ENCODE measurements at places on chromosomes 2 and 18.
A peak's percentile ranks its signal among the peaks of the same experiment; 100 is the strongest.

DNA sequence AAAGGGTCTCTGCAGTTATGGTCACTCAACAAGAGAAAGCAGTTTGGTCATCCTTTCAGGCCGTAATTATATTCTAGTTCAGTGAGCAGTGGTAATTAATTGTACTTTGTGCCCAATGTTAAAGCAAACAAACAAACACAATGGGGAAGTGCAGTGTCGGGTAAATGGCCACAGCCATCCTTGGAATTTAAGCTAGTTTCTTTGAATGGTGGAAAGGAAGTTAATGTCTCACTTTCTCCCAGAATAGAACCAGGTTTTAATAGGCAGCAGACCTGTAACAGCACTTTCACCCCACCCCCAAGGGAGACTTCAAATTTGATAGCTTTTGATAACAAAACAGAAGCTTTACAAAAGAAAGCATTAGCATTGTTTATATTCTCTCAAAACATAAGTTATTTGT lies 20.0 kb upstream of the ITGAV start:
- DNase-seq: peak; percentile 68

GRCh38 chr2:200798514-200798913 lies 13.2 kb upstream of the BZW1 start:
- DNase-seq: no peak

DNA sequence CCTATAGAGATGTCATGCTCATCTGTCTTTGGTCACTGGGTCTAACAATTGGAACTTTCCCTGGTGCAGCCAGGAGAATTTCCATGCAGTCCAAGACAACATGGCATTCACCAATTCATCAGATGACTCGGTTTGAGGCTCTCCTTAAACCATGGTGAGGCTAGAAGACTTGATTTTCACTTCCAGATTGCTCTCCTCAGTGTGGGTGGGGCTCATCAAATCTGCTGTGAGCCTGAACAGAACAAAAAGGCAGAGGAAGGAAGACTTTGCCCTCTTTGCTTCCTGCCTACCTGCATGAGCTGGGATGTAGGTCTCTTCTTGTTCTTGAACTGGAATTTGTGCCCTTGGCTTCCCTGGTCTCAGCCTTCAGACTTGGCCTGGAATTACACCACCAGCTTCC lies 203.4 kb upstream of the TRIB2 start:
- no peak for DNase-seq

DNA sequence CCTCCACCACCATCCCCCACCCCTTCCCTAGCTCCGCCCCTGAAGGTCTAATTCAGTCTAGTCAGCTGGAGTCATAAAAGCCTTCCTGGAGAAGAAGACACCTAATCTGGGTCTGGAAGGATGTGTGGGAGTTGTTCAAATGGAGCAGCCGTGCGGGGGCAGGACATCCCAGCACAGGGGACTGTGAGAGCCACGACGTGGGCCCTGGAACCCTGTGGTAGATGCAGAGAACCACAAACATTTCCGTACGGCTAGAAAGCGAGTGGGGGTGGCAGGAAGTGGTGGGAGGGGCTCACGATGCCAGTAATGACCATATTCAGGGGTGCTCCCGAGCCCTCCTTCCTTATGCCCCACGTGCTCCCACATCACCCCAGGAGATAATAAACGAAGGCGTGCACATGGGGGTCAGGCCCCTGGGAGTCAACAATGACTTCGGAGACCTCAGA lies 20.9 kb upstream of the COL6A3 start:
- DNase-seq: no peak

DNA sequence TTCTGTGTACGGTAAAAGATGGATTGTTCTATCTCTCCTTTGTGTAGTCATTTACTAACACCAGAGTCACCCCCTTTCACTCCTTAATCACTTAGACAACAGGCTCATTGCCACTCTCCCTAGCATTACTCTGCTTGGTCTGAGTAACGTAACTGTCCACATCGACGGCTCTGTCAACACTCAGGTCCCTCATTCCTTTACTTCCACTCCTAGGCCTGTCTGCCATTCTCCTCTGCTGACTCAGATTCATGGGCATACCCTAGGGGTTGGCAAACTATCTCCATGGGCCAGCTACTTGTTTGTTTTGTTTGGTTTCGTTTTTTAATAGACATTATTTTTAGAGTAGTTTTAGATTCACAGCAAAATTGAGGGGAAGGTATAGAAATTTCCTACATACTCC lies 243.9 kb downstream of the NR4A2 start:
- DNase-seq: no peak

GRCh38 chr2:99425022-99425421 lies 64.8 kb downstream of the REV1 start:
- no peak for DNase-seq

GRCh38 chr18:11283479-11284161 lies 134.3 kb upstream of the PIEZO2 start:
- no peak for DNase-seq

- DNase-seq: no peak
These were observed 45.1 kb downstream of the COL5A2 start for GRCh38 chr2:189134485-189134884.

DNA sequence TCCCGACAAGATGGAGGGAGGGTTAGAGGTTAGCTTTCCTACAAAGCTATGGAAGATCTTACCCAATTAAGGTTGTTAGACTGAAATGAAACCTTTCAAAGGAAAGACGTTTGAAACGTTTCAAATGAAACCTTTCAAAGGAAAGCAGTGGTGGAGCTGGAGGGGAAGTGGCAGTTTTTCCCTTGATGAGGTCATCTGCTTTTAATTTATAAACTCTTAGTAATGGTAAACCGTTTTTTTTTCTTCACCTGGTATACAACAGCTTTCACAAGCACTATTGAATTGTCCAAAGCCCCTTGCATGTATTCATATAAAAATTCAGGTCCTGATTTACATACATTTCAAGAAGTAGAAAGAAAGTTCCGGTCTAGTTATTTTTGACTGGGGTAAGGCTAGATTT lies 7.4 kb downstream of the PMAIP1 start:
- DNase-seq: no peak

- no peak for DNase-seq
These were observed 15.5 kb downstream of the SLC25A12 start for GRCh38 chr2:171878481-171878993.

GRCh38 chr18:54238173-54238936 lies 13.9 kb upstream of the MBD2 start:
- no peak for DNase-seq

- DNase-seq: no peak
These were observed 57.1 kb downstream of the ZFP36L2 start for GRCh38 chr2:43169099-43169945.

DNA sequence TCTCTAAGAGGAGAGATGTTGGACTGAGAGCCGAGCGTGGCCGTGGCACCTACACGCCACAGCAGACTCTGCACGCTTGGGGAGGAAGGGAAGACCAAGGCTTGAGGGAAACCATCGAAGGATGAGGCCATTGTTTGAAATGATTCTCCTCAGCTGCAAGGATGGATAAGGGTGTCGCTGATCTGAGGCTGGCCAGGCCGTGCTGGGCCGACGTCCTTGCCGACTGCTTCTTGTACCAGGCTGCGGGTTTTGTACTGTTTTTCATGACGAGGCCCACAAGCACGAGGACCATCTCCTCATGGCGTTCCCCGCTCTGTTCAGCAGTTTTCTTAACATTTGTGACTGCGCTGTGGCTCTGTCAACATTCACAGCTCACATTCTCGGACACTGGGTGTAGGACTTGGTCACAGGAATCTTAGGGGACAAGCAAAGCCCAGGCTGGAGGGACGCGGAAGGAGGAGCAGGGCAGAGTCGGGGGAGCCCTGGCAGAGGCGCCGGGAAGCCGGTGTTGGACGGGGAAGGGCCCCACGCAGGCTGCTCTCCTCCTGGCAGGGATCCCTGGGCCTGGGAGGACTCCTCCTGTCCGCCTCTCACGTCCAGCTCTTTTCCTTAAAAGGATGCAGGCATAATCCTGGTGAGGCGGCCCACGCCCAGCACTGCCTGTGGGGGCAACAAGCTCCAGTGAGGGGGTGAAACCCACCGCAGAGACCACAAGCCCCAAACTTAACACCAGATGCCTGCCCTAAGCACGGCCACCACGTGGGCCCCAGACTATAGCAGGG lies 259.0 kb upstream of the SALL3 start:
- no peak for DNase-seq

DNA sequence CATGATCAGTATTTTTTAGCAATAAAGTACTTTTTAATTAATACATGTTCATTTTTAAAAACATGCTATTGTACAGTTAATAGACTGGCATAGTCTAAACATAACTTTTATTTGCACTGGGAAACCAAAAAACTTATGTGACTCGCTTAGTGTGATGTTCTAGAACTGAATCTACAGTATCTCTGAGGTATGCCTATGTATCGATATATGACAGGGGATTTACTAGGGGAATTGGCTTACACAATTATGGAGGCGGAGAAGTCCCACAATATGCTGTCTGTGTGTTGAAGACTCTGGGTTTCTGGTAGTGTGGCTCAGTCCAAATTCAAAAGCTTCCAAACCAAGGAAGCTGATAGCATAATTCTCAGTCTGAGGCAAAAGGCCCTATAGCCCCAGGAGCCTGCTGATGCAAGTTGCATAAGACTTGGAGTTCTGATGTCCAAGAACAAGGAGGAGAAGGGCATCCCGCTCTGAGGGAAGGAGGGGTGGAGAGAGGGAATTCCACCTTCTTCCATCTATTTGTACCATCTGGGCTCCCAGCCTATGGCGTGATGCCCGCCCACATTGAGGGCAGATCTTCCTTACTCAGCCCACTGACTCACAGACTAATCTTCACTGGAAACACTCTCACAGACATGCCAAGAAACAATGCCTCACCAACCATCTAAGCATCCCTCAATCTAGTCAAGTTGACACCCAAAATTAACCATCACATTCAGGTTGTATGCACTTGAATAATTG lies 27.5 kb downstream of the ZNF638 start:
- DNase-seq: peak; percentile 66

GRCh38 chr2:46683541-46683940 lies 204.2 kb downstream of the TMEM247 start:
- DNase-seq: no peak

GRCh38 chr2:24110660-24111303 lies 12.4 kb downstream of the PFN4 start:
- DNase-seq: no peak

- DNase-seq: no peak
These were observed 31.0 kb upstream of the SLC9A2 start for GRCh38 chr2:102588213-102588939.

DNA sequence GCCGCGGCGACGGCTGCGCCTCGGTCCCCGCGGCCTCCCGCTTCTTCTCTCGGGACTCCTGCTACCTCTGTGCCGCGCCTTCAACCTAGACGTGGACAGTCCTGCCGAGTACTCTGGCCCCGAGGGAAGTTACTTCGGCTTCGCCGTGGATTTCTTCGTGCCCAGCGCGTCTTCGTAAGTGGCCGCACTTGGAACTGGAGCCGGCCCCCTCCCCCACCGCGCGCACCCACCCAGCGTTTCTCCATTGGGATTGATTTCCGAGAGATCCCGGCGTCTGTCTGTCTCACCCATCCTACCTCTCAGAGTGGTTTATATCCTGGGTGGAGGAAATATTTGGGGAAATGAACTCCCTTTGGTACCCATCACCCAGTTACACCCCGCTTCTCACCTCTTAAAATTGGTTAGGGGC lies 498 bp downstream of the ITGAV start:
- DNase-seq: no peak

DNA sequence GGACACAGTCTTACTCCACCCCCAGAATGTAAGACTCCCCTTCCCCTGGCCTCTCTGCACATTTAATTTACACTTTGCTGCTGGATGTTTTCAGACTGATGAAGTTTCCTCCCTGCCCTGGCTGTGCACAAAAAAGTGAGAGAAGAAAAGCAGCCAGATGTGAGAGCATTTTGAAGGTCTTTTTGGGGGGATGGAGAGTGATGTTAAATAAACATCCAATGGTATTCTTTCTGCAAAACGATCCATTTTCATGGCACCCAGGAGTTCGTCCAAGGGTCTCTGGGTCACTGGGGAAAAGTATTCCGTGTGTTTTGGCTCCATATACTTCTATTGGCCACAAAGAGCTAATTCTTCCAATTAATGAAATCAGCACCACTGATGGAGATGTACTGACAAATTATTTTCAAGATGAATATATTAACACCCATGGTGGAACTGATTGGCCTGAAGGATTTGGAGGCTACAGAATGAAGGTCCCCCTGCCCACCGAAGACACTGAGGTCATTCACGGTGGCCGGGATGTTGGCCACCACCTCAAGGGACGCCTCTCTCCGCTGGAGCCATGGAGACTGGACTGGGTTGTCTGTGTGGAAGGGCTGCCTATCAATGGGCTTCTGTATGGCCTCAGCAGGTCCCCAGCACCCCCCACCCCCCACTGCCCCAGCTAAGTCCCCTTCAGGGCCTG lies 107.6 kb upstream of the PKDCC start:
- DNase-seq: no peak

DNA sequence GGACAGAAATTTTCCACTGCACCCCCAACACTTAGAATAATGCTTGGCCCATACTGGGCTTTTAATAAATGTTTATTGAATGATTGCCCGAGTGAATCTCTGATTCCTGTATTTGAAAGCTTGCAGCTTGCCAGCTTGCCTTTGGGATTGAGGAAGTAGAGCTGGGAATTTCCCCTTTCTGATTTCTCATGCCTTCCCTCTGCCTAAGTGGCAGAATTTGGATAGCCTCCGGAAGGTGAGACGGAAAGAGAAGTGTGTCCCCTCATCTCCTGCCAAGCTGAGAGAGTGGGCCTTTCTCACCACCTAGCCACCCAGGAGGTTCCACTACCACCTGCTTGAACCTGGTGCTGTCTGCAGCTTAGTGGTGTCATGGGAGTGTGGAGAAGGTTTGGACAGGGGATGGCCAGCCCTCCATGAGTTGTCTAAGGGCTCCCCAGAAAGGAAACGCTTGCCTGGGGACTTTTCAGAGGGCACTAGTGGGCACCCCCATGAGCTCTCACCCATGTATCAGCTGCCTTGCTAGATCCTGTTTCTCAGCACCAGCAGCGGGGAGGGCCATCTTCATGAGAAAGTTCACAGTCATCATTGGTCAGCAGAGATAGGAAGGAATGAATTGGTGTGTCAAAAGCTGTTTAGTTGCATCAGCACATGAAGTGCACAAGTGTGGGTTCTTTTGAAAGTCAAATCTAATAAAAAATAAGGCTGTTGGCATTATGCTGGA lies 8.6 kb upstream of the NCOA1 start:
- no peak for DNase-seq

GRCh38 chr2:84925336-84925723 lies 19.9 kb downstream of the TMSB10 start:
- DNase-seq: no peak

GRCh38 chr18:13577091-13577697 lies 149.2 kb downstream of the FAM210A start:
- no peak for DNase-seq

GRCh38 chr2:36352701-36353100 lies 2.9 kb upstream of the CRIM1 start:
- peak; percentile 83 for DNase-seq

DNA sequence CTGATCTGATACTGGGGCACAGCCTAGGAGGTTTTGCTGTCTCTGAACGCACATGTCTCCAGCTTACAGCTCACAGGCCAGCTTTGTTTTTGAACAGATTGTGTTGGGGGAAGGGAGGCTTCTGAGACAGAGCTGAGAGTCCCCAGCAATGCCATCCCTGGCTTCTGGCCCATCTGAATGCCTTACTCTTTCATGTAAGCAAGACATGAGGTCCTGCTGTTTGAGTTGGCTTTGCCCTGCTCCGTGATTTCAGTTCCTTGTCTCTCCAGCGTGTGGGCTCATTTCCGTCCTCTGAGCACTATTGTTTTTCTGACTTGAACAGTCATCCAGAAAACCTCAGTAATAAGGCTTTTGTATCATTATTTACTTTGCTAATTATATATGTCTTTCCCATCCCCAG lies 194.9 kb upstream of the TNP1 start:
- DNase-seq: no peak

GRCh38 chr2:111186121-111186715 lies 65.5 kb downstream of the BCL2L11 start:
- no peak for DNase-seq
